ENCODE measurements at places on chromosomes 13 and 19.

- DNase-seq: no peak
These were observed 20.6 kb downstream of the ADPRHL1 start for GRCh38 chr13:113432506-113433270.

- no peak for DNase-seq
These were observed 19.9 kb downstream of the ZNF461 start for GRCh38 chr19:36646746-36647145.

DNA sequence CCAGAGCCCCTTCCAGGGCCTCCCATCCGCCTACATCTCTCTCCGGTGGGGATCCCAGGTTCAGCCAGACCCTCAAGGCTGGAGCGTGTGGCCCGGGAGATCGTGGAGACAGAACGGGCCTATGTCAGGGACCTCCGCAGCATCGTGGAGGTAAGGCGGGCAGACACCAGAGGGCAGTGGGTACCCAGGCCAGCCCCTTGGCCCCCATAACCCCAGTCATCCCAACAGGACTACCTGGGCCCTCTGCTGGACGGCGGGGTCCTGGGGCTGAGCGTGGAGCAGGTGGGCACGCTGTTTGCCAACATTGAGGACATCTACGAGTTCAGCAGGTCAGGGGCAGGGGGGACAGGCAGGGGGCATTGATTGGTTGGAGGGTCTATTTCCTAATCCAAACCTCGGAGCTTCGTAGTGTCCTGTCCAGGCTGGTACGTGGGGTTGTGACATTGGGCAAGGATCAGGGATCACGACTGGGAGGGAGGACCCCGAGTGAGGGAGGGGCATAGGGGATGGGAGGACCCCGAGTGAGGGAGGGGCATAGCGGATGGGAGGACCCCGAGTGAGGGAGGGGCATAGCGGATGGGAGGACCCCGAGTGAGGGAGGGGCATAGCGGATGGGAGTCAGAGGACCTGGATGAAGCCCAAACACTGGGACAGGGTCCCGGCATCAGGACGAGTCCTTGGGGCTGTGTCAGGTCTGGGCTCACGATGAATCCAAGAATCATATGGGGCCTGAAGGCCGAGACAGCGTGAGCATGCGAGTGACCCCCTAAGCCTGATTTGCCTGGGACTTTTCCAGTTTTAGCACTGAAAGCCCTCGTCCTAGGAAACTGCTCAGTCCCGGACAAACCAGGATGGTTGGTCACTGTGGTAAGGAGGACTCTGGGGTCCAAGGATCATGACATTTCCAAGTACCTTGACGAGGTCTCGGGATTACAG is 2.9 kb downstream of the PLEKHG2 start:
- no peak for DNase-seq

- DNase-seq: no peak
These were observed 1.2 kb downstream of the SLC7A1 start for GRCh38 chr13:29594303-29594709.

- DNase-seq: no peak
These were observed 148.7 kb downstream of the VWA8 start for GRCh38 chr13:41812237-41812636.

GRCh38 chr19:50693064-50693975 is 26.3 kb downstream of the SHANK1 start:
- DNase-seq: no peak

DNA sequence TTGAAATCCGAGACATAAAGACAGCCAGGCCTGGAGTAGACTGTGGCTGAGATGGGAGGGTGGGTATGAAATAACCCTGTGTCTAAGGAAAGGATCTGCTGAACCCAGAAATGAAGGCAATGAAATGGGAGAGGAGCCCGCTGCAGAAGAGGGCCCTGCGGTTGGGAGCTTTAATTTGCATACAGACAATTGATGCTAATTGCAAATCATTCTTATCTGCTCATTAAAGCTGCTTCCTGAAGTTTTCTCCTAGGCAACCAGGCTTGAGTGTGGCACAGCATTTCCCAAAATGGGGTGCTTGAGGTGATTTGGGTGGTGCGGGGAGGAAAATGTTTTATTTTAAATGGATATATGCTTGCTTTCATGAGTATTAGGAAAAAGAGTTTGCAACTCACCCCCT is 55.4 kb downstream of the DPF1 start:
- DNase-seq: no peak

DNA sequence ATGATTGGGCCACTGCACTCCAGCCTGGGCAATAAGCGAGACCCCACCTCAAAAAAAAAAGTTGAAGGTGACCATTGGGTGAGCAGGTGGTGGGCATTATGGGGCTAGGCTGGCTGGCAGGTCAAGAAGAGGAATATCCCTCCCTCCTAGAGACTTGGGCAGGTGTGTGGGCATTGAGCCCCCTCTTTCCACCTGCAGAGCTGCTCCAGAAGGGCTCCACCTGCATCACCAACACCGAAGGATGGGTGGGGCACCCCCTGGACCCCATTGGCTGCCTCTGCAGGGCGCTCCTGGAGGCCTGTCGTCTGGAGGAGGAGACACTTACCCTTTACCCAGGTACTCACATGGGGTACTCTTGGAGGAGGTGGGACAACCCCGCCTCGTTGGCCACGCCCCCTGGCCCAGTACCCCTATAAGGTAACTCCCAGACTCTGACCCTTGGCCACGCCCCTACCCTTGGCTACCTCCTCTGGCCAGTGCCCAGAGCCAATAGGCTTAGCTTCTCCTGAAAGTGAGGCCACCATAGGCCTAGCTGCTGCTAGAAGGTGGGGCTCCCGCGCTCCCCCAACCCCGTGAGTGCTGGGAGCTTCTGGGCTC is 21.9 kb downstream of the ZSWIM4 start:
- no peak for DNase-seq

GRCh38 chr19:3178973-3179738 is 587 bp downstream of the S1PR4 start:
- DNase-seq: peak; percentile 54
